ENCODE measurements at places on chromosomes 11 and 22.

- DNase-seq, result no peak
Measured at GRCh38 chr11:75577207-75577606, 15.2 kb downstream of the SERPINH1 start.

GRCh38 chr22:49237279-49237678 lies 590.4 kb downstream of the BRD1 start:
- DNase-seq, result no peak

GRCh38 chr22:37996515-37997246 lies 12.3 kb upstream of the SOX10 start:
- DNase-seq, result no peak

- DNase-seq, result peak; percentile 86
Measured at GRCh38 chr11:43833657-43834073, 47.0 kb upstream of the ALKBH3 start.

DNA sequence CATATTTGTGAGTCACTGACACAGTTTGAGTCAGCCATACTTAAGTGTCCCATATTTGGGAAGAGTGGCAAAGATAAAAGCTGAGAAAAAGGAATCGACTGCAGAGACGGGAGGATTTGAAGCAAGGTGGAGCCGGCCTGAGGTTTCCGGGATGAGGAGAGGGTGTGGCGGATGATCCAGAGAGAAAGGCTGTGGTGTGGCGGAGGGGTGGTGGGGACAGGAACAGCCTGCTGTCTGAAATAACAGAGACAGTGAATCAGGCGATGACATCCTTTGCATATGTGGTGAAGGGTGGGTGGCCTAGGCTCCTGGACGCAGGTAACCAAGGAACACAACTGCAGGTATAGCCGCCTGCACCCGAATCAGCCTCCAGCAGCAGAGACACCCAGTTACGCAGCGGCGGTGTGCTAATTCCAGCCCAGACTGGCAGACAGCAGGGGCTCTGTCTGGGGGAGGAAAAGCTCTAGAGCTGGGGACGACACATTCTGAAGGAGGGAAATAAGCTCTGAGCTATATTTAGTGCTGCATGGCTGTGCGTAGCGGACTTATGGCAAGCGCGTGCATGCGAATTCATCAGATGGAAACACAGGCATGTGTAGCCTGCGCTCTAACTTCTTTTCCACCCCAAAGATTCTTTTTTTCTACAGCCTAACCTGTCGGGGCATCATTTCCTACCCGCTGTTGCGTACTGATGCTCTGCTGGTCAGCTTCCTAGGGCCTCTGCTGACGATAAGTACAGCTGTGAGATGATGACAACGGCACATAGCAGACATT lies 62.7 kb upstream of the BARX2 start:
- DNase-seq, result no peak

DNA sequence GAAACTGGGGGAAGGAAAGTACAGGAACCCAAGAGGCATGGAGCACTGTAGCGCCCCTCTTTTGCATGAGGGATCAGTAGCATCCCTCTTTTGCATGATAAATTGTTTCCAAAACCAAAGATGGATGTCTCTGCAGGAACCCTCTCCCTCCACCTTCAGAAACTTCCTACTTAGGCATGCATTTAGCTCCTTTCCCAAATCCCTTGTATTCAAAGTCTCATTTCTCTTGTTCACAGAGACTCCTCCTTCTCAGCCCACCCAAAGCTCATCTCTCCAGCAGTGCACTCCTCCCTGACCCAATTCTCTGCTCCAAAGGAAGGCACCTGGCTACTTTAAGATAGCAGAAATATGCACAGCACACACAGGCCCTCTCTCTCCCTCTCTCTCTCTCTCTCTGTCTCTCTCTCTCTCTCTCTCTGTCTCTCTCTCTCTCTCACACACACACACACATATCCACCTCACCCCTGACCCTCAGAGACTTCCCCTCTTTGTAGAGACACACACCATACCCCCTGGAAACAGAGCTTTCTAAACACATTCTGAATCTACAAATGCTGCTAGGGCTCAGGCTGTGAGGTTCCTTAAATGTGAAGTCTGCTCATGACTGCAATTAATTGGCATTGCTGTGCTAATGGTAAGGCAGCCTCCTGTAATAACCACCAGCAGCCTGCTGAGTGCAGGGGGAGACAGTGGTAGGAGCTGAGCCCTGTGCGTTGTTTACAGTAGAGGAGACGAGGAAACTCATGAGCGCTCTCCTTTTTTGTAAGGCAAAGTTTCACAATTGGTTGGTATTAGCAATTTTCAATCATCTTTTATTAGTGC lies 519.6 kb downstream of the NTM start:
- peak; percentile 43 for DNase-seq

Measured in lung (tissue), 17 donors.